Karpas-422 (cell line): ENCODE measurements at places on chromosomes 3 and 15. TPM values are rescaled to one million over a fixed set of nuclear protein-coding genes. Genes with fewer than 3 reads are reported as not detected.
A peak's percentile ranks its signal among the peaks of the same experiment; 100 is the strongest.

- DNase-seq: no peak
Observed at GRCh38 chr3:89113893-89114840, 6.7 kb downstream of the EPHA3 start.

- no peak for DNase-seq
Observed at GRCh38 chr15:59812889-59813288, 123.8 kb upstream of the BNIP2 start.

DNA sequence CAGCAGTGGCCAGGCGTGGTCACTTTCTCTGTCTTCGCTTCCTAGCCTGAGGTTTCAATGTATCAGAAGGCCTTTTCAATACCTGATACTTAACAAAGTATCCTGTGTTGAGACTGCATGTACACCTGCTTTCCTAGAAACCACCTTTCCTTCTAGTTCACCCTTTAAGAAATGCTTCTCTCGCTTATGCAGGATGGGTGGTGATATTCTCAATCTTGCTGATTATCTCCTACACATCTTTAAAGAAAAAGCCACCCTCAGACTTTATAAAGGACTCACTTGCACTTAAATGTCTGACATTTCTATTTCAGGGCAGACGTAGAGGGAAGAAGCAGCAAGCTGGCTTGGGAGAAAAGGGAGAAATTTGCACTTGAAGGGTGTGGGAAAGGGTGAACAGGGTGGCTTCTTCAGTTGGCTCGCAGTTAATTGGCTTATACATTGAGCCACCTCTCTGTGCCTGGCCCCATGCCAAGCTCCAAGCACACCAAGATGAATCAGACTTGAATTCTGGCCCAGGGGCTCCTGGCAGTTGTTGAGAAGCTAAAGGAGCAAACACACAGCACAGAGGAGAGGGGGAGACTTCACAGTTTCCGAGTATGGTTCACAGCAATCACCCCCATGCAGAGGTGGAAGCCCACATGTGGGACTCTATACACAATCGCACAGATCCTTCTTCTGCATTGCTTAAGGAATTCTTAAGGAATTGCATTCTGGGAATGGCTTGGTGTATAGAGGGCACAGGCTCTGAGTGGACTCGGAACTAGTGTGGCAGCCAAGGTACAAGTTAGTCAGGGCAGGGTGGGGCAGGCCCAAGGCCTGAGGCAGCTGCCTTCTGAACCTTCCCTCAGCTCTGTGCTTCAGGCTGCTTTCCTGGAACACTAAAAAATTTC lies 1.3 kb downstream of the ARL6IP5 start:
- DNase-seq: peak; percentile 64

- DNase-seq: no peak
Observed at GRCh38 chr15:70234256-70234905, 136.7 kb upstream of the TLE3 start.

GRCh38 chr3:42096796-42097565 lies 5.8 kb downstream of the TRAK1 start:
- DNase-seq: no peak

GRCh38 chr15:71066983-71067382 lies 48.3 kb upstream of the THSD4 start:
- no peak for DNase-seq

DNA sequence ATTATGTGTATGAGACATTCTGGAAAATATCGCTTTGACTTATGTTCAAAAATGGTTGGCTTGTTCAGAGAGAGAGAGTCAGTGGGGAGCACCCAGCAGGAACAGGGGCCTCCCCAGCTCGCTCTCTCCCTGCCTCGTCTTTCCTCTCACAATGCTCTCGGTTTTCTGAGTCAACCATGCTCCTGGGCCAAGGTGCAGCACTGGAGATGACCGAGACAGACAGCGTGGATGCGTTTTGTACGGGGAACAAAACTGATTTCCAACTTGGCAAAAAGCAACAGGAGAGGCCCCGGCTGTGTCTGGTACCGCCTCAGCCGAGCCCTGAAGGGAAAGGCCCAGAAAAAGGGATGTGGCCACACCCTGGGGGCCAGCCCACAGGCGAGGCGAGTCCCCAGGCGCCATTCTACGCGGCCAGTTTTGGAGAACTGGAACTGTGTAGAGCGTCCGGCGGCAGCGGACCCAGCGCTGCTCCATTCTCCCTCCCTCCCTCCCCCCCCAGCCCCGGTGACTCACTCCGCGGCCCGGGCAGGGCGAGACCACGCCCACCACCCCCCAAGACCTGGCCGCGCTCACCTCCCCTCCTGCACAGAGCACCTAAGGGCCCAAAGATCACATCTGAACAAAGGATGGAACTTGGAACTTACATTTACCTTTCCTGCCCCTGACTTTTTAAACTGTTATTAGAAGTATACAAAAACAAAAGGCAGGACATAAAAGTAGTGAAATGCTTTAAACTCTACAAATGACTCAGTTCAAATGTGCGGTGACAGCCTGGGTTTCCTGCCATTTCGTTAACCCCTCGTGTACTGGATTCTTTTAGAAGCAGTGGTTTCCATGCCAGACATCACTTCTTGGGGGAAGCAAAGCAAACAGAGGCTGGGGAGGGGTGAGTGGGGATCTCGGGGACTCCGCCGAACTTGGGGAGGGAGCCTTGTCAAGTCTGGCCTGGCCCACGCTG lies 12.7 kb downstream of the ATP10A start:
- no peak for DNase-seq

- DNase-seq: peak; percentile 67
Observed at GRCh38 chr15:49621401-49621811, 558 bp downstream of the DTWD1 start.

DNA sequence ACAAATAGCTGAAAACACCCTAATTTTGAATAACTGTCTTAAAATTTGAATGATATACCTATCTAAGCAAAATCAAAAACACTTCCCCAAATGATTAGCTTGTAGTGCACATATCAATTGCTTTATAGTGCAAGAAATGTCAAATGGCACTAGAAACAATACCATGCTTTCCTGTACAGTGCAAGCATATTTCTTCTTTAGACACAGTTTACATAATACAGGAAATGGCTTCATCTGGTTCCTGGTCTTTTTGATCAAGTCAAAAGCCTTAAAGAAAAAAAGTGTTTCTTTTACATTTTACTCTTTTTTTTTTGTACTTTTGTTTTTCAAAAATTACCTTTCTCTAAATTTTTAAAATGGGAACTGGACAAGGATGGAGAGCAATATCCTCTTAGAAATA lies 352.1 kb downstream of the MECOM start:
- DNase-seq: no peak

DNA sequence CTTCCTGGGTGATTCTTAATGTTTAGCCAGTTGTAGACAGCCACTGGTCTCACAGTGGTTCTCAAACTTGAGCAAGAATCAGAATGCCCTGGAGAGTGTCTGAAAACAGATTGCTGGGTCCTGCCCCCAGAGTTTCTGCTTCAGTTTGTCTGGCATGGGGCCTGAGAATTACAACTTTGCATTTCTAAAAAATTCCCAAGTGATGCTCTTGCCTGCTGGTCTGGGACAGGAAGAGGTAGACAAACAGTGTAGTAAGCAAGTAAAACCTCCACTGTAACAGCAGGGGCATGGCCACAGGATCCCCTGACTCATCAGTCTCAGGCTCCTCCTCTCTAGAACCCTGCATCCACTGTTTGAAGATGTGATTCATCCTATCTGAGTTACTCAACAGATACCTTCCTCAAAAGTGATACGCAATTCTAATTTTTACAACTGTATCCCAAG lies 36.5 kb downstream of the DZIP1L start:
- no peak for DNase-seq

GRCh38 chr3:106326941-106327695 lies 458.3 kb upstream of the CBLB start:
- no peak for DNase-seq

GRCh38 chr3:143362115-143362991 lies 242.8 kb downstream of the CHST2 start:
- no peak for DNase-seq

- DNase-seq: no peak
Observed at GRCh38 chr15:77410701-77411618, 8.9 kb downstream of the PEAK1 start.

GRCh38 chr3:43391621-43392020 lies 105.3 kb downstream of the SNRK start:
- no peak for DNase-seq

GRCh38 chr15:79192462-79193036 lies 90.0 kb upstream of the ANKRD34C start:
- no peak for DNase-seq

GRCh38 chr3:40593351-40593750 lies 68.6 kb downstream of the ZNF621 start:
- DNase-seq: no peak

- no peak for DNase-seq
Observed at GRCh38 chr3:112372396-112372795, 39.4 kb downstream of the CD200 start.

DNA sequence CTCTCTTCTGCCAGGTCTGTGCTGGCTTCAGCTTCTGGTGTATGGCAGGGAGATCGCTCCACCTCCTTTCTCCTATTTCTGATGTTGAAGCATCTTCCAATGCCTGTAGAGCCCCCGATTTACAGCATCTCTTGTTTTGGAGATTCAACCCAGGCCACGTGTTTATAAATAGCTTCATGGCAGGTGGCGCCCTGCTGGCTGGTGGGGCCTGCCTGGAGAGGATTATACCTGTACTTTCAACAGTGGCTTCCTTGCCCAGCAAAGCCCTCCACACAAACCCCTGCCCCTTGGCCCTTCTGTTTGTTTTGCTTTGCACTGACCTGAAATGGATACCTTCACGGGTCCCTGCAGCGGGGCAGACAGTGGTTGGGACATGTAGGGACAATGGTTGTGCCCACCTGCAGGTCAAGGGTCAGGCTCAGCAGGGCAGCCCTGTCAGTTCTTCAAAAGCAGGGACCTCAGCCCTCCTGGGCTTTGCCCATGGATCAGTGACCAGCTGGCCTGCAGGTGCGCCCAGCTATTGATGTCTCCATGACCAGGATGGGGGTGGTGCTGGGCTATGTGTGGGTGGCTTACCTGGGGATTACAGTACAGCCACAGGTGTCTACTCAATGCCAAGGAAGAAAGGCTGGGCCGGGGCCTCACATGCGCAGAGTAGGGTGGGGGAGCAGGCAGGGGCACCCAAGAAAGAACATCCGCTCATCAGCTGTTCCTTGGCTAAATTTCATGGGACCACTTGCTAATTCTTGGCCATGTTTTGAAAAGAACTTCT lies 112.7 kb upstream of the PRR23C start:
- DNase-seq: no peak

- DNase-seq: no peak
Observed at GRCh38 chr3:193775421-193776077, 182.5 kb downstream of the OPA1 start.

GRCh38 chr3:78863306-78864203 lies 904.2 kb downstream of the ROBO1 start:
- DNase-seq: no peak

The IP6K1 gene
- total RNA-seq: 22.3 and 27.3 TPM in 2 replicates

The CIAO2A gene
- total RNA-seq: 106 and 129 TPM in 2 replicates

The ANO10 gene
- 2.8 and 3.2 TPM in 2 replicates for total RNA-seq

The GOLGA6L24 gene
- not detected in 2 replicates for total RNA-seq

The IGSF11 gene
- not detected in 2 replicates for total RNA-seq

The ACAD9 gene
- total RNA-seq: 27.5 and 33.8 TPM in 2 replicates

The C3orf38 gene
- 31.6 and 38.8 TPM in 2 replicates for total RNA-seq

The DUOXA1 gene
- not detected in 2 replicates for total RNA-seq

The ZNF197 gene
- 11.7 and 12.5 TPM in 2 replicates for total RNA-seq

The ATP13A5 gene
- total RNA-seq: not detected in 2 replicates

The LRRC15 gene
- not detected in 2 replicates for total RNA-seq

The AHSG gene
- total RNA-seq: not detected in 2 replicates

The GPR27 gene
- total RNA-seq: not detected in 2 replicates

The COMMD2 gene
- 18.8 and 33.8 TPM in 2 replicates for total RNA-seq

The ZNF662 gene
- not detected in 2 replicates for total RNA-seq

The TOP2B gene
- 132 and 155 TPM in 2 replicates for total RNA-seq

The TLR9 gene
- 7.4 and 26.5 TPM in 2 replicates for total RNA-seq

The SERINC4 gene
- not detected in 2 replicates for total RNA-seq

The MESP2 gene
- total RNA-seq: not detected in 2 replicates

The PSTPIP1 gene
- 13.1 and 40.4 TPM in 2 replicates for total RNA-seq

The PEX5L gene
- total RNA-seq: 0.43 and 0.60 TPM in 2 replicates
